ENCODE measurements at places on chromosomes 16 and 17.

GRCh38 chr16:24146518-24146917 lies 109.6 kb upstream of the CACNG3 start:
- no peak for DNase-seq

- no peak for DNase-seq
These were observed 355.8 kb downstream of the SOX9 start for GRCh38 chr17:72476575-72476986.

GRCh38 chr16:27217256-27217655 lies 13.9 kb downstream of the KDM8 start:
- peak; percentile 24 for DNase-seq

DNA sequence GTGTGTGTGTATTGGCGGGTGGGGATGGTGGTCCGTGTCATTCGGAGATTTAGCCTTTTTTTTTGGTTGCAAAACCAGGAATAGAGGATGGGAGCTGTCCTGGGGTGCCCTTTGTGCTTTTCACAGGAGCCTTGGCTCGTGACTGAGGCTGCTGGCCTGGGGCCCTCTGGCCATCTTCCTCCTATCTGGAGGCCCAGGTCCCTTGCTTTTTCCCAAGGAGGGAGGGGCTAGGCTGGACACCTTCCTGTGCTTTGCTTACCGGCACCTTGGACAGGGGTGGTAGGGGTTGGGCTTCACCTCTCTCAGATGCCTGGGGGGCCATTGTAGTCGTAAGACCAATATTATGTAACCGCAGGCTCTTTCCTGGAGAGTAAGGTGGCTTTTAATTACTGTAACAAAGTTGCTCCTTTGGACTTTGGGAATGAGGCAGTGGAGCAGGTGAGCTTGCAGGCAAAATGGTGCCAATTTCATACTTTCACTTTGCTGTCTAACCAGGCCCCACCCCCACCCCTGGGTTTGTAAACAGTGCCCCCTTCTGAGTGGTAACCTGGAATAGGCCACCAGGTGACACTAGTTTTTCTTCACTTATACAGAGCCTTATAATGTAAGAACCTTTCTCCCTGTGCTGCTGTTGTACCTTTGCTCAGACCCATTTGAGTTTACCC lies 1.2 kb downstream of the DYNLL2 start:
- peak; percentile 21 for DNase-seq

DNA sequence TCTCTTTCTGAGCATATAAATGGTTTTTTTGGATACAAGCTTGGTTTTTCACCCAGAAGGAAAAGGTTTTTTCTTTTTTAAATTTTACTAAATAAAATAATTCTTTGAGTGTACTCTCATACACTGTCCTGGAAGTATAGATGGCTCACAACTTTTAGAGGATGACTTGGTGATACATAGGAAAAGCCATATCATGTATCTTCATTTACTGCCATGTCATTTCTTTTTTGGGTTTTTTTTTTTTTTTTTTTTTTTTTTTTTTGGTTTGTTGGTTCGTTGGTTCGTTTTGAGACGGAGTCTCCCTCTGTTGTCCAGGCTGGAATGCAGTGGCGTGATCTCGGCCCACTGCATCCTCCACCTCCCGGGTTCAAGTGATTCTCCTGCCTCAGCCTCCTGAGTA lies 11.8 kb downstream of the OGFOD1 start:
- DNase-seq = no peak

- DNase-seq = no peak
These were observed 24.3 kb downstream of the WSCD1 start for GRCh38 chr17:6094453-6094852.

DNA sequence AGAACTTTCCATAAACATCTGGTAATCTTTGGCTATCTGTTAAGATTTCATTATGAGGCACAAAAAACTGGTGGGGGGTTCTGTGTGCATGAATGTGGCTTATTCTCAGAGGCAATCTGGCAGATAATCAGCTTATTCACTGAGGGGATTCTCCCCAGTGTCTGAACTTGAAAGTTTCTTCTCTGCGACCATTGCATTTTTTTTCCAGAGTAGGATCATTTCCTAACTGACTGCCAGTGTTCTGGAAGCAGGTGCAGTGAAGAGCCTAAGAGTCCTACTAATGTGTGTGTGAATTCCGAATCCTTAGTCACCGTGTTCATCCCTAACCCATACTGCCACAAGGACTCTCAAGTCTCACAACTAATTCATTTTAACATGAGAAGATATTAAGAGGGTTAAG lies 64.9 kb upstream of the LRRC37A3 start:
- no peak for DNase-seq

DNA sequence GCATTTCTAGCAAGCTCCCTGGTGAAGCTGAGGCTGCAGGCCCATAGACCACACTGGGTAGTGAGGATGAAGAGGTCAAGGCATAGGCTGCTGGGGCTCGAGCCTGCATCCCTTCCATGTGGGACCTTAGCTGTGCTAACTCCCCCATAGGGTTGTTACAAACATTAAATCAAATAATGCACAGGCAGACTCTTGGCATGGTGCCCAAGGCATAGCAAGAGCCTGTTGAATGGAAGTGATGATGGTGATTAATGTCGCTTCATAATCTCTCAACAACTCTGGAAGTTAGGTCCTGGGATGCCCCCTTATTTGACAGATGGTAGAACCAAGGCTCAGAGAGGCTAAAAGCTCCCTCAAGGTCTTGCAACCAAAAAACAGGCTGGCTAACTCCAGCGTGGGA lies 283.9 kb upstream of the EEF2KMT start:
- DNase-seq = no peak

GRCh38 chr17:48997827-48998586 lies 822 bp downstream of the IGF2BP1 start:
- no peak for DNase-seq

- no peak for DNase-seq
These were observed 4.5 kb downstream of the SPATA20 start for GRCh38 chr17:50551433-50551815.

- no peak for DNase-seq
These were observed 72.6 kb downstream of the SDK2 start for GRCh38 chr17:73571511-73572130.

DNA sequence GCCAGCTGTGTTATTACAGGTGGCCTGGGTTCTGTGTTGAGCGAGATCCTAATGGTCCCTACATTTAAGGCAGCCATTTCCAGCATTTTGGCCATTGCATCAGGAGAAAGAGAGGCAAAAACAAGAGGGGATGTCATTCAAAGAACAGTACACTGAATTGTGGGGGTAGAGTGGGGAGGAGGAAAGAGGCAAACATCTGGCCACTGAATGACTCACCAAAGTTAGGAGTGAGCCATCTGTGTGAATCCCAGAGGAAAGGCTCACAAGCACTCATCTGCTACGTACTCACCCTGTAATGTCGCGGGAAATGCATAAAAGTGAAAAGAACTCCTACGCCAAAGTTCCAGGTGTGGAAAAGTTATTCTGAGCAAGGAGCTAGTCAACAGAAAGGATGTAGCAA lies 16.7 kb downstream of the KRABD2 start:
- DNase-seq = peak; percentile 91

- no peak for DNase-seq
These were observed 639.1 kb downstream of the MAF start for GRCh38 chr16:78961464-78961863.

- DNase-seq = no peak
These were observed 119.8 kb downstream of the PRKCA start for GRCh38 chr17:66422186-66422585.

GRCh38 chr17:50363217-50364060 lies 9.5 kb downstream of the MRPL27 start:
- no peak for DNase-seq

- no peak for DNase-seq
These were observed 47.0 kb downstream of the SMURF2 start for GRCh38 chr17:64615028-64615677.

- DNase-seq = no peak
These were observed 108.1 kb downstream of the IRX3 start for GRCh38 chr16:54178478-54178976.

Data from RKO (cell line).